ENCODE measurements at places on chromosomes 2 and 18.

DNA sequence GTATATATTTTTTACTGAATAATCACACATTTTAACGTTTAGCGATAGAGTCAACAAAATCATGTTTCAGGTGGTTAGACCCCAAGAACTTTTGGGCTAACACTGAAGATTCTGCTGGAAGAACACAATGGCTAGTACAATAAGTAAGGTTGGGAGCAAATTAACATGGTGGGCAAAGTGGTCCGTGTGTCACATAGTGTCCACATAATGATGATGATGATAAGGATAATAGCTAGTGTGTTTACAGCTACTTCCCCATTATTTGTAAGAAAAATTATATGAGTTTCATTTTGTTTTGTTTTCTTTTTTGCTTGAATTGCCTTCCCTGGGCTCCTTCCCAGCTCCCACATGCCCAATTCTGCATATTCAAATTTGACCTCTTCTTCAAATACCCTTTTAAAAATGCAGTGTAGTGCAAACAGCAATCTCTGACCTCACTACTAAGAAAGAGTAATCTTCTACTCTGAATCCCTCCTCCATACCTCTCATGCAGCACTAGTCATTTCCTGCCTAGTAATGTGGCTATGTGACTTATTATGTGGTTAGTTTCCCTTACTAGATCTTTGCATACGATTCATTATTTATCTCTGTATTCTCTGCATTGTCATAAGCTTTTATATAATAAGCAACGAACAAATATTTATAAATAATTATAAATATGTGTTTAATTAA lies 16.9 kb upstream of the VPS54 start:
- no peak for DNase-seq

DNA sequence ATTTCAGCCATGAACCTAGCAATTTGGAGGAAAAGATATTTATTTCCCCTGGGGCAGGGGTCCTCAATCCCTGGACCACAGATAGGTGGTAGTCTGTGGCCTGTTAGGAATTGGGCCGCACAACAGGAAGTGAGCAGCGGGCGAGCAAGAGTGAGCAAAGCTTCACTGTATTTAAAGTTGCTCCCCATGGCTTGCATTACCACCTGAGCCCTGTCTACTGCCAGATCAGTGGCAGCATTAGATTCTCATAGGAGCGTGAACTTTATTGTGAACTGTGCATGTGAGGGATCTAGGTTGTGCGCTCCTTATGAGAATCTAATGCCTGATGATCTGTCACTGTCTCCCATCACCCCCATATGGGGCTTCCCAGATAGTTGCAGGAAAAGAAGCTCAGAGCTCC lies 127.6 kb downstream of the ICOS start:
- no peak for DNase-seq

DNA sequence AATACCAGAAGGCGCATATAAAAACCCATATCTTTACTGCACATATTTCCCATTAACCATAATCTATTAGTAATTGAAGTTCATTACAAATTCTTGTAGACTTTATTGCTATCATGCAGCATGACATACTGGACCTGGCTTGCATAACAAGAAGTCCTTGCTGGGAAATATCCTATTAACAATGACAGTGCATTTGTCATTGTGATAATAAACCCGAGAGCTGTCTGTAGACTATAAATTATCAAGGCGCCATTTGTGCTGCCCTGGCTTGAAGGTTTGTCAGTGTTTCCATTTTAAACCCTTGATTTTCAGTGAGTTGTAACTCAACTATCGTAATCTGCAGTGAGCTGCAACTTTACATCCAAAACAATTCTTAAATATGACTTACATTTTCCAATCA lies 59.0 kb downstream of the HNMT start:
- no peak for DNase-seq

GRCh38 chr2:23793476-23793875 lies 133.4 kb downstream of the ATAD2B start:
- no peak for DNase-seq

DNA sequence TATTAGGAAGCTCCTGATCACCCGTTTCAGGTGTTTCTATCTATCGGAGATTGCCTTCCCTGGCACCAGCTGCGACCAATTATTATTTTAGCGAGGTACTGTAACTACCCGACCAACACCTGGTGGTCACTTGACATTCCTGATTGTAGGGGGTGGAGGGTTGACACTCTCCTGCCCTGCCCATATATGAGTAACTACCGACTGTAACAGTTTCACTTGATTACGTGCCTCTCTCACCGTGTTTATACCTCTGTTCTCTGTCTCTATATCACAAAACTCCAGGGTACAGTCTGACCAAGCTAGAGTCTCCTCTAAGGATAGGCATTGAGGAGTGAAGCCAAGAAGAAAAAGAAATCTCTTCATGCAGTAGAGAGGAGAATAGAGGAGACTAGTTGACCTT lies 268.0 kb upstream of the LRATD1 start:
- no peak for DNase-seq

DNA sequence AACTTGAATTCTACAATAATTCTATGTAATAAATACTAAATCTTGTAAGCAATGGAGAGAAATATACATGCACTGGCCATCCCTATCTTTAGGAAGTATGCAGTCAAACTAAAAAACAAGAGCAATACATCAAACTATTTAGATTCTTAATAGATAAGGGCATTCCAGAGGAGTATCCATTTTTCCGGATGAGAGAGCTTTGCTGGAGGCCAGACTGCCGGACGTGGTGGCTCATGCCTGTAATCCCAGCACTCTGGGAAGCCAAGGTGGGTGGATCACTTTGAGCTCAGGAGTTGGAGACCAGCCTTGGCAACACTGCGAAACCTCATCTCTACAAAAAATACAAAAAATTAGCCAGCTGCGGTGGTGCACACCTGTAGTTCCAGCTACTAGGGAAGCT lies 60.8 kb downstream of the KIF5C start:
- no peak for DNase-seq

DNA sequence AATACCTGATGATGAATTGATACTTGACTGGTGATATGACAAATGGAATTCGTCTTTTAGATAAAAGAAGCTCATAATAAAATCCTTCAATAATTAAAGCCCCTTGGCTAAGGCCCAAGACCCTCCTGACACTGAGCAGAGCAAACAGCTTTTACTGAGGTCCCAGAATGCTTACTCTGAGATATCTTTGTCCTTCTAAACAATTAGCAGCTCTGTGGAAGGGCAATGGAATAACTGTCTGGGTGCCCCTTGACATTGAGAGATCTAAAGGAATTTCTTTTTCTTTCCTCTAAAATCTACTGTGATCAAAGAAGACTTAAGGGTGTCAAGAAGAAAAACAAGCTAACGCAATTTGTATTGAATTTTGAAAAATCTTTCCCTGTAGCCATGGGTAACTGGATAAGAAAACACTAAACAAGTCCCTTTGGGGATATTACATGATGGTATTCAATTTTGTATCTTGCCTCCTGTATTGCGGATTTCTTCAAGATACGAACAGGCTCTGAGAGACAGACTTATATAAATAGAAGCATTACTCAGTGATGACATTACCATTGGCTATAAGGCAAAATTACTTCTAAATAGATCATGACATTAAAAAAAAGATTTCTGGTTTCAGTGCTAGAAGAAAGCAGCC lies 128.8 kb downstream of the MREG start:
- DNase-seq, result no peak

DNA sequence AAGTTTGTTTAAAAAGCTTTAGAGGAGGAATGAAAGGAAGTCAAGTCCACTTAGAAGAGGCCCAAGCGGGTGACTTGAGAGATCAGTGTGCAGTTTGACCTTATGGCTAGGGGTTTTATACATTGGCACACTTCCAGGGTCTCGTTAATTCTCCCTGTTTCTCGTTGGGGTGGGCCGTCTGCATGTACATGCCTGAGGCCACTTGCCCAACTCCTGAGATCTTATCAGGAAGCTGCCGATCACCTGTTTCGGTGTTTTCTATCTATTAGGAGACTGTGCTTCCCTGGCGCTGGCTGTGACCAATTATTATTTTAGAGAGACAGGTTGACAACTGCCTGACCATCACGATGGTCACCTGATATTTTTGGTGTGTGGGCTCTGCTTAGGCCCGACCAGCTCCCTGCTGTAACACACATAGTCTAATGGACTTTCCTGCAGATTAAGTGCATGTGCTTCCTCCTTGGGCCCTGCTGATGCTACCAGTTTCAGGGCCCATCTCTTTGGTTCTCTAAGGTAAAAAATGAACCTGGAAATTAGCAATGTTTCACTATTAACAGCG lies 31.0 kb upstream of the MSH6 start:
- no peak for DNase-seq

- no peak for DNase-seq
These were observed 324.0 kb downstream of the IRS1 start for GRCh38 chr2:226475650-226476049.

DNA sequence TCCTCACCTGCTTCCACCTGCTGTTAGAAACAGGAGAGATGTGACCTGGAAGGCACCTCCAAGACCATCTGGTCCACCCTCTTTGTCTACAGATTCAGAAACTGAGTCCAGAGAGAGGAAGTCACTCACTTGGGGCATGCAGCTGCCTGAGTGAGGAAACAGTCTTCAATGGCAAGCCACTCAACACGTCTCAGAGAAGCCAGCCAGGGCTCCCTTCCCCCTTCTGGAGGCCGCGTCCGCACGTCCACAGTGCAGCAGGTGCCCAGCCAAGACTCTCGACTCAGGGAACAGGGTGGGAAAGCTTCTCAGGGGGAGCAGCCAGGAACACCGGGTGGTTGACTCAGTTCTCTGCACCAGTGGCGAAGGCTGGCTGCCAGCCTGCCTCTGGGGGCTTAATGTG lies 201.7 kb downstream of the BCL11A start:
- no peak for DNase-seq

GRCh38 chr2:135615404-135615803 lies 84.1 kb downstream of the R3HDM1 start:
- DNase-seq, result no peak

DNA sequence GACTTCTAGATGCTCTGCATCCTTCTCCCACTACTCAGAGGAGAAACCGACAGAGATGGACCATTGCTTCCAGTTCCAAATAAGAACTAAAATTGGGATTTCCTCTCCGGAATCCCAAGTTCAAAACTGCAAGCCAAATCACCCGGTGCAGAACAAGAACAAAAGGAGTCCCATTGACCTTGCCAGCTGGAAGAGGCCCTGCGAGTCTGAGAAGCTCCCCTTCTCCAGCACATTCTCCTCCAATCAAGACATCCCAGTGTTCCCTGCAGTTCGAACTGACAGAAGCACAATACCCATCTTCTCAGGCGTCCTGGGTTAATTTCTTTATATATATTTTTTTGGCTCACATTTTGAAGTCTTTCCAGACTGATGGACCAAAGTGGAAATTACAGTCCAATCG lies 195.3 kb upstream of the MEIS1 start:
- DNase-seq, result no peak

GRCh38 chr2:238493880-238494572 lies 67.3 kb downstream of the ASB1 start:
- no peak for DNase-seq

DNA sequence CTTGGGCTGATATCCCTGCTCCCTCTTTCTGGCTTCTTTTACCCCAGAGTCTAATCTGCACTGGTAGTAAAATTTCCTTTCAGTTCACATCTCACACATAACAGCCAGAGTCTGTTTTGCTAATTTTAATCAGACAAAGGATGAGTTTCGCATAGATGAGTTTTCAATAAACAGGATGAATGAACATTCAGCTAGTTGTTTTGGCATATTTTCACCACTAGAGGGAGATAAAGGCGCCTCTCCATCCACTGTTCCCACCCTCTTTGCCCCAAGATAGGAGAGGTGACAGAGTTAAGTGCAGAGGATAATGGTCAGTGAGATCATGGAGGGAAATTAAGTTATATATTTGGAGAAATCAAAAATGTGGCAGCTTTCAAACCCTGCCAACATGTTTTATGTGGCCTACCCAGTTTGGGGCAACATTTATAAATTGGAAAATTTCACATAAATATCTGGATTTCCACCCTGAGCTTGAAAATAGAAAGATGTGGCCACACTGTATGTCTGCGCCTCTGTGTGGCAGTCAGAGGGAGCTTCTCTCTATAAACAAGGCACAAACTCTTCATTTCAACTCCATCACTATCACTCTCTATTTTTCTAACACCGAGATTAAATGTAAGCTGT lies 48.5 kb upstream of the DTNA start:
- DNase-seq, result no peak

DNA sequence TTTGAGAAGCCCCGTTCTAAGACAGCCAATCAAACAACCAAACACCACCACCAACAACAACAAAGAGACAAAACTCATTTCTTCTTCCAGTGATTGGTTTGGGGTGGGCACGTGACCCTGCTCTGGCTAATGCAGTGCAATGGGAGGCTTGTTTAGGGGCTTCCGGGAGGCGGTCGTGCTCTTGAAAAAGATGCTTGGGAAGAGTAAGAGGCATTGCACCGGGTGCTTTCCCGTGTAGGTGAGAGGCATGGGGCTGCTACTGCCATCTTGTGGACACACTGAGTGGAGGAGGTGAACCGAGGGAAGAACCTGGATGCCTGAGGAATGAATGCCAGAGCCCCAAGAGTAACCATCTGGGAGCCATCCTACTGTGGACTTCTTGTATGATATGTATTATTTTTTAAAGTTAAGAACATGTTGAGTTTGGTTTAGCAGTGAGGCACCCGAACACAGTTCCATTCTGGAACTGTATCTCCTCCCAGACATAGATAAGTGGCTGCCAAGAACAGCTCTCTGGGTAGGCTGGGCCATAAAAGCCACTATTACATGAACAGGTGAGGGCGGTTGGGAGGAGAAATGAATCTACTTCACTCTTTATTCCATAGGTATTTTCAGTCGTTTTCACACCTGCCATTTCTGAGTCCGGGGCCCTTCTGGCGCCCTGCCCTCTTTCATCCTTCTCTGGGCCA lies 19.1 kb upstream of the ARHGAP25 start:
- no peak for DNase-seq

- DNase-seq, result no peak
These were observed 220.5 kb downstream of the CYP26B1 start for GRCh38 chr2:71926876-71927756.

DNA sequence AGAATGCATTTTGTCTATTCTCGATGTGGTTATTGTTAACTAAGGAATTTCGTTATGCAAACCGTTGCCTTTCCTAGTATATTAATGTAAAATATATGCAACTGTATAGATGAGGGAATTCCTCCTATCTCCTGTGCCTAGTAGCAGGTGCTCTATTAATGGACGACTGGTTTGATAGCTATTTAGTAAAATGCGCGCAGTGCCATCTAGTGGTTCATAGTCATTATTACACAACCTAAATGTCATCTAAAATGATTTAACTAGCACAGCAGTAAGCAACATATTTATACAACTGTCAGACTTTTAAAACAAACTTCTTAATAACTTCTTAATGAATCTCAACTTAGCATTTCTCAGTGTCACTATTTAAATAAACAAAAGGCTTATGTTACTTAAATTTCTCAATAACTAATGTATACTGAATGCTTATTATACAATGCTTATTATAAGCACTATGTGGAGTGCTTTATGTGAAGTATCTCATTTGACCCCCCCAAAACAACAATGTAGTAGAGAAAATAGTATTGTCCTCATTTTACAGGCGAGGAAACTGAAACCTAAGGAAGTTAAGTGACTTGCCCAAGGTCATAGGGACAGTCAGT lies 77.9 kb downstream of the DTNA start:
- DNase-seq, result no peak

Measured in activated T-helper 9 cell treated with anti-CD3 and anti-CD28 coated beads, Interleukin-2, amount 50 U/mL, for 16 hours (primary cell).